Fibroblast of villous mesenchyme (primary cell): ENCODE measurements at places on chromosomes 12 and 14. TPM values are rescaled to one million over a fixed set of nuclear protein-coding genes. Genes with fewer than 3 reads are reported as not detected.

- DNase-seq = no peak
Observed at GRCh38 chr12:27828196-27828595, 48.2 kb upstream of the MANSC4 start.

The CLEC1A gene
- total RNA-seq = not detected in 2 replicates

GRCh38 chr12:84726780-84727179 is 185.8 kb downstream of the SLC6A15 start:
- no peak for DNase-seq

DNA sequence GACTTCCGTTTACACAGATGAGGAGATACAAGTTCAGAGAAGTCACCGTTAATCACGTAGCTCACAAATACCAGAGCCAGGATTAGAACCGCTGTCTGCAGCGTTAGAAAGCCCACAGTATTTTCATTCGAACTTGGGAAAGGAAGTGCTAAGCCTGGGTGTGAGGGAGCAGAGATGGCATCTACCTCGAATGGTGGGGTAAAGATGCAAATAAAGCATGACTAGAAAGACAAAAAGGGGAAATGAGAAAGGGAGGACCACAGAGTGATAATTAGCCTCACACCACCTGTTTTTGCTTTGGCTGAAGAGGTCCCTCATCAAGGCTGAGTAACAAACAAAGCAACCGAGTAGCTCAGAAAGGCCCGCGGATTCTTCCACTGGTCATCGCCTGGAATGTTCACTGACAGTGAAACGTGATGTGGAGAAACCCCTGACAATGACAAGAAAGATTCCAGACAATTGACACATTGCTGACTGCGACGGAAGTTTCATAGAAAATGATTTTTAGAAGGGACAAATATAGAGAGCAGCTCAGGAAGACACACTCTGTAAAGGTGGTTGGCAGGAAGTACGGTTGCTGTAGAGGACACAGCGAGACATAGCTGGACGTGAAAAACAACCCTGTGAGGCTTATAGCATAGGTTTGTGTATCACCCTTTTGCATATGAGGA is 31.5 kb upstream of the BHLHE41 start:
- DNase-seq = no peak

- peak; percentile 92 for DNase-seq
Observed at GRCh38 chr12:121858662-121859572, at the start of gene HPD. TSS of gene HPD (minus strand) at chr12:121858859. CDS start at chr12:121858823, 36 bp downstream.

GRCh38 chr12:130649101-130650045 is 66.7 kb downstream of the RIMBP2 start:
- DNase-seq = no peak

- no peak for DNase-seq
Observed at GRCh38 chr14:22336031-22336430, 253.0 kb downstream of the DAD1 start.

- no peak for DNase-seq
Observed at GRCh38 chr14:22981090-22981875, 1.1 kb downstream of the AJUBA start.

- DNase-seq = peak; percentile 87
Observed at GRCh38 chr12:15532364-15532977, 210.2 kb downstream of the PTPRO start.

- no peak for DNase-seq
Observed at GRCh38 chr14:75342762-75343599, 64.4 kb downstream of the FOS start.

The KRT72 gene
- not detected in 2 replicates for total RNA-seq

The PDE3A gene
- 3.9 and 7.1 TPM in 2 replicates for total RNA-seq

The TAS2R14 gene
- total RNA-seq = 4.5 and 6.9 TPM in 2 replicates

DNA sequence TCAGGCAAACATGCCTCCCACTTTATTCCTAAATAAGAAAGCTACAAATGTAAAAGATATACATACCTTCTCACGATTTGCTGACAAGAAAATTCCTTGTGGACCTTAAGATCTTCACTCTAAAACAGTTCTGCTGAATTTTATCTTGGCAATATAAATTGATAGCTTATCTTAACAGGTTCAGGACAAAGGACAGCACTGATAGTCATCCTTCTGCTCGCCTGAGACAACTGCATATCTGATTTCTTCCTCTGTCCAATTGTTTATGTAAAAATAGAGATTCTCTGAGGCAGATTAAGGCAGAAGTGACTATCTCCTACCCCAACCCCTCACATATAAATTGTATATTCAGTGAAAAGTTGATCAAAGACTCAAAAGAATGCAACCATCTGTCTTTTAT is 44.9 kb downstream of the CAPZA3 start:
- no peak for DNase-seq
